ENCODE measurements at places on chromosomes 2 and 18.

DNA sequence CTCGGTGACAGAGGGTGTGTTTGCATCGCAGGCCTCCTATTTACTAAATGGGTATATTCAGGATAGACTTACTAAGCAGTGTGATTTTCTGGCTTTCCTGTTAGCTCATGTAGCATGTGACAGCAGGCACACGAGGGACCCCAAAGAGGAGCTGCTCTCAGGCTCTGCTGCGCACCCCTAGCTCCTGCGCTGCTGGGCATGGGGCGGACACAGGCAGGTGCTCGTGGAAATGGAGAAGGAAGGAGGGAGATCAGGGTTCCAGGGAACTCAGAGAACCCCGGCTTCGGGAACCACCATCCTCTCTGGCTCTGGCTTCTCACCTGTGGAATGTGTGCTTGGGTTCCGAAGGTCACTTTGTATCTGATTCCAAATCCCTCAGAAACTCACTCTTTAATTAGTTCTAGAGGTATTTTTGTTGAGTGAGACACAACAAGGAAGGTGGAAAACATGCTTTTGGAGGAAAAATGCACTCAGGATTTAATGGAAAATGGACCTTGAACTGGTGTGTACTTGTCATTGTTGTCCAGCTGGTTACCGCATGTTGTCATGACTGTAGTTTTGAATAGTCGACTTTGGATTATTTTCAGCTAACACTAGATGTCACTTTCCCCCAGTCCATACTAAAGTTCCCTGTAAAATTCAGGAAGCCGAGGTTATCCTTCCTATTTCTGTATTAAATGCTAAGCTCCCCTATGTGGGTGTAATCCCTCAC is 3.5 kb downstream of the SNTG2 start:
- DNase-seq, result no peak

- DNase-seq, result no peak
Measured at GRCh38 chr2:20608666-20609348, 42.1 kb downstream of the HS1BP3 start.

DNA sequence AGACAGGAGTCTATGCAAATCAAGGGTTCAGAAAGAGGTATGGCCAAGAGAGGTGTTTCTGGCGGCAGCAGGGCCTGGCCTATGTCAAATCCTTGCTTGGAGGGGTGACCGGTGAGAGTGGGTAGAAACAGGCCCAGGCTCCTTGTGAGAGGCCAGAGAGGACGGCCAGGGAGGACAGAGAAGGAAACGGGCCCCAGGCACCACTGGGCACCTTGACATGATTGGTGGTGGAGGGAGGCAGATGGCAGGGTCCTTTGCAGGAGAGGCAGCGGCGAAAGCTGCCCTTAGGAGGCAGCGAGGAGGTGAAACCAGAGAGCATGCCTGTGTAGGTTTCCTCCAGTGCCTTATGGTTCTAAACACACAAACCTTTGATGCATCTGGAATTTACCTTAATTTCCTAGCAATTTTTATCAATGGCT is 6.2 kb downstream of the RAMP1 start:
- DNase-seq, result no peak

DNA sequence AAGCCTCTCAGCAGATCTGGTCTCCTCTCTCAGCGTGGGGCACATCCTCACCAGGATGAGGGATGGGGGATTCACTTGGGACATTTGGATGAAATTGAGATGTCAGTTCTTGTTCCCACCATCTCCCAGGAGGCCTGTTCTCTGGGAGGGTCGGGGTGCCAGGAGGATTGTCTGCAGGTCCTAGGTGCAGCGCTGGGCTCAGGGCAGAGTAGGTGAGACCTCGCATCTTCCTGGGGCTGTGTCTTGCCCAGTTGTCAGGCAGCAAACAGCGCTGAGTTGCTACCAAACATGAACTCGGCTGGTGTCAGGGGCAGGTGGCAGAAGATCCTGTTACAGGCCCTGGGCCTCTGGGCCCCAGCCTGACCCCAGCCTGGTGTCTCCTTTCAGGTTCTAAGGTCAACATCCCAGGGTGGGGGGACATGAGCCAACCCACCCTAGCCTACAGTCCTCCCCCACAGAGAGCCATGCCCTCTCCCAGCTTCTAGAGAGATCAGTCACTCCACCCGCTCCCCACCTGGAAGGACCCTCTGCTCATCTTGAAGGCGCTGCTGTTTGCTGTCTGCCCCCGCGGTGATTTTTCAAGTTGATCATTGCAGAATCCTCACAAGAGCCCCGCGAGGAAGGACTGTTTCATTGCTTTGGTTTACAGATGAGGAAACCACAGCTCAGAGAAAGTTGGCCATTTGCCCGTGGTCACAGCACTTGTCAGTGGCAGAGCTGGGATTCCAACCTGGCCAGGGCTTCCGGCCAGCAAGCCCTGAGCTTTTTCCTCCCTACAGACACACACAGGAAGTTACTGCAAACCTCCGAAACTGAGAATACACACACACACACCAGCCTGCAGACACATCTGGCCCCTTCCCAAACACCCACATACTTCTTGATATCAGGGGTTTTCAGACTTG is 83.9 kb downstream of the STPG4 start:
- DNase-seq, result peak; percentile 94

GRCh38 chr2:25257931-25258846 is 83.5 kb downstream of the DNMT3A start:
- no peak for DNase-seq

DNA sequence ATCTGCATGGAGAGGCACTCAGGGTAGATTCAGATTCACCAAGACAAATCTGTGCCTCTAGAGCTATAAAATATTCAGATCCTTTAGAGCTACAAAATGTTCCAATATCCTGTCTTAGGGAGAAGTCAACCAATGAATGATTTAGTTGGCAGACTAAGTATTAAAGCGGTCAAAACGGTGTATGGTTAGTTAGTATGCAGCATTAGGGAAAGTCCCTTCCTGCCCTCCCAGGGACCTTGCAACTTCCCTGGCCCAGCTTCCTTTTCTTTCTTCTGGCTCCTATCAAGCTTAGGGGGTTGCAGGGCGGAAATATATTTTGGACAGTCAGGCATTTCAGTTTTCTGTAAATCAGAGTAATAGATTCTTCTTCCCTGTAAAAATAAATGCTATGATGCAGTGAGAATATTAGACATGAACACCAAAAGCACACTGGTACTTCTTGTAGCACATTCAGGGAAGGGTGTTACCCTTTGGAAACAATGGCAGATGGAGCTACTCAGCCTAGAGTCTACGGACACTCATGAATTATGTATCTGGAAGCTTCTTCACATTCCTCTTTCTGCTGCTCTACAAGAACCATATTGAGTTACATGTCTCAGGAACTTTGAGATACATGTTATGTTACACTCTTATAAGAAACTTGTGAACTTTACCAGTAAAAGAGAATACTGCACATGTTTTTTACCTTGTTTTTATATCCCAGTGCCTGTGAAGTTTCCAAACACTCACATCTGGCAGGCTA is 45.7 kb downstream of the CCDC93 start:
- no peak for DNase-seq

DNA sequence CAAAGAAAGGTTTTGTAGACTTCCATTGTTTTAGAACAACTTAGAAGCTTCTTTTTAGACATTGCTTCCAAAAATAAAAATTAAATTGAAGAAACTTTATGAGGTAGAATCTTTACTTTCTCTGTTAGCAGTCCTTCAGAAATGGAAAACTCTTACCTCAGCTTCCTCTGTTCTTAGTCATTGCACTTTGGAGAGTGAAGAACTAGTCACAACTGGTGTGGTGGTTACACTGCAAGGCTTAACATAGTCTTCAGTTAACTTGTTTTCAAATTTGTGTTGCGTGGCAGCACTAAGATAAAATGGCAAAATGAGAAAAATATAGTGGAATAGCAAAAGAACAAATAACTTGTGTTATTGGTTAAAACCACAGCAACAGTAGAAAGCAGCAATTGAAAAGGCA is 332.6 kb downstream of the KIAA1328 start:
- DNase-seq, result no peak

GRCh38 chr18:57787068-57787685 is 15.9 kb downstream of the ATP8B1 start:
- no peak for DNase-seq

GRCh38 chr2:120875431-120875830 is 139.8 kb downstream of the GLI2 start:
- DNase-seq, result no peak

DNA sequence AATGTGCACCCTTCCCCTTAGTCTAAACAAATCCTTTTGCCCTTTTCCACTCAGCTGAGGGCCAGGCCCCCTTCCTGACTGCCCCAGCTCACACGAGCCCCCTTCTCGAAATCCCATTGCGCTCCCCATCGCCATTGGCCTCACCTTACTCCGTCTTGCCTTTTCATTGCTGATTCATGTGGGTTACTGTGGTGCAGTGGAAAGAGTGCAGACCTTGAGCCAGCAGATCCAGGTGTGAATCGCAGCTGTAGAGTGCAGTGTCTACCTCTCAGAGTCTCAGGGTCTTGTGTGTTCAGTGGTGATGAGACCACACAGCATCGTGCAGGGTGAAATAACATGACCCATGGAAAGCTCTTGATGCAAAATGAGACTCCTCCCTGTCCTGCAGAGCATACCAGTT is 132.4 kb upstream of the APCDD1 start:
- no peak for DNase-seq

DNA sequence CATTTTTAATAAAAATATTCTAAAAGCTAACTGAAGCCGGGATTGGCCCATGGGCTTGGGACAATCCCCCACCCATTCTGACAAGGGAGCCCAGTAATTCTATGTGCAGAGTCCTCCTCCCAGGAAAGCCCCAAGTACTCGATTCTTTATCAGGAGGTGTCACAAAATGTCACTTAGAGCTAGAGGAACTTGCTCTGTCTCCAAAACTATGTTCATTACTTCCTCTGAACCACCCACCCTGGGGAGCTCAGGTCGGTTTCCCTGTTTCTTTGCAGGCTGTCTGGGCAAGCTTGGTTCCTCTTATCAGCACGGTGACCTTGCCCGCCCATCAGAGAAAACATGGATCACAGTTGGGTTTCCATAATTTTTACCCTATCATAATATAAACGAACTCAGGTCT is 430.6 kb upstream of the ID2 start:
- DNase-seq, result no peak

DNA sequence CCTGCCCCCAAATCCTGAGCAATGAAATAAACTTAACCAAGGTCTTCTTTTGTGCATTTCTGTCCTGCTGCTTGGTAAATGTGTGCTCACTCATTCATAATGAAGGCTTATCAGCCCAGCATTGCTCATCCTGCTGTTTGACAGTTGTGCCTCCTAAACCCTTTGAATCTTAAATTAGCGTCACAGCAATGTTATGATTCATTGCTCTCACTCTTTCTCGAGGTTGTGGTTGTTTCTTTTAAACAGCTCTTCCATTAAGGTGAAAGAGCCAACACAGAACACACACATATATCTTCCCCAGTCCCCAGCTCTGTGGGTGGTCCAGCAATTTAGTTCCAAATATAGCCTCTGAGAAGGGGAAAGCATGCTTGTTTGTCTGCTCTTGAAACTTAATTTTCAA is 84.0 kb downstream of the EVA1A start:
- DNase-seq, result peak; percentile 60

GRCh38 chr2:39128919-39129391 is 8.1 kb upstream of the SOS1 start:
- DNase-seq, result no peak

- DNase-seq, result no peak
Measured at GRCh38 chr2:147603876-147604275, 241.0 kb upstream of the ACVR2A start.

- DNase-seq, result peak; percentile 13
Measured at GRCh38 chr2:42238644-42239288, 69.6 kb downstream of the EML4 start.

DNA sequence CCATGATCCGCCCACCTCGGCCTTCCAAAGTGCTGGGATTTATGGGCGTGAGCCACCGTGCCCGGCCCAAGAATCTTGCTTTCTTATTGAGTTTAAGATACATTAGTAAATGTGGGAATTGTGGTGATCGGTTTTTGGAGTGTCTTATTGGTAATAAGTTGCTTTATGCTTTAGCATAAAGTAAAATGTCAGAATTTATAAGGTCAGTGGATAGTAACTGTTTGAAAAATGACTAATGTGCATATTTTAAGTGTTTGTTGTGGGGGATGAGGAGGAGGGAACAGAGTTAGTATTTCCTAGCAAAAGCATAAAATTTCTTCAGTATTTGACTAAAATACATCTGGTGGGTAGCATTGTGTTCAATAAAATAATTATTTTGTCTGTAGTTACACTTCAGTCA is 77.4 kb downstream of the SLC39A10 start:
- no peak for DNase-seq

DNA sequence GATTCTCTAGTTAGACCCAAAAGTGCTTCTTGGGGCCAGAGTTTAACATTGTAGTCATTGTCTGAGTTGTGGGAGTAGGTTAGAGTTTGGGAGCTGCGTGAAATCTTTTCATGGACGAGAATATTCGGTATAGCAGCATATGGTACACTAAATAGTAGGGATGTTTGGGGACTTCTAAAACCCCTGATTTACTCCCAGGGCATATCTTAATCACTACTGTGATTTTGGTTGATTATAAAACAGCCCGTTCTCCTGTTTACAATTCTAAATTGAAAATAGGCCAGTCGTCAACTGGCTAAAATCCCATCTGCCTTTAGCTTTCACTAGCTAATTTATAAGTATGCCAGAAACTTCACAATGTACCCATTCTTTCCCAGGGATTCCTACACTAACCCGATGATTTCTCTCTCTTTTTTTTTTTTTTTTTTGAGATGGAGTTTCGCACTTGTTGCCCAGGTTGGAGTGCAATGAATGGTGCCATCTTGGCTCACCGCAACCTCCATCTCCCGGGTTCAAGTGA is 44.3 kb downstream of the MOB4 start:
- no peak for DNase-seq

DNA sequence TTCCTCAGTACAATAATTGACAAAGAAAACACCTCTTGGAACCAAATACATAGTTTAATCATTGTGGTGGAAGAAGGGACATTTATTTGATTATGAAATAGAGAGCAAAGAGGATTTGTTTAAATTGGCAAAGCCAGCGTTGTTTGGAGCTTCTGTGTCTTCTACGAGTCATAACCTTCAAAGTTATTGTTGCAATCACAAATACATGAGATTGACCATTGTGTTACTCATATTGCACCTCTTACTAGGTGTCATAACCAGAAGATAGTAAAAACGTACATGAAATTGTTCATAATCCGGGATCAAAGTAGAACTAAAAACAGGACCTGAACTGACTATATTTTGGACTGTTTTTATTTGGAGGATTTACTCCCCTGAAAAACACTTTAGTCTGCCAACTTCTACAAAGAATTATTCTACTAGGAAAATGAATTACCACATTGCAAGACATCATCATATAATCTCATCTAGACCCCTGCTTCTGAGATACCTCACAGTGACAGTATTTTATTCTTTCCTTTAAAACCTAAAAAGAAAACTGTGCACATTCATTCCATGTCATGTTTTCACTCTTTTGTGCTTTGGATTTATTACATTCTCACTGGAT is 151.7 kb upstream of the KLF7 start:
- peak; percentile 36 for DNase-seq

All from EL (cell line).